NCI-H2081 treated with DMSO at 0.1 percent for 48 hours (cell line): ENCODE measurements at places on chromosomes 5 and 9.

- no peak for DNase-seq
Measured at GRCh38 chr9:113152699-113153098, 1.9 kb downstream of the SLC31A2 start.

GRCh38 chr5:177194268-177194667, 60.7 kb downstream of the NSD1 start:
- no peak for DNase-seq

GRCh38 chr9:131691969-131692611, 47.8 kb downstream of the RAPGEF1 start:
- no peak for DNase-seq

DNA sequence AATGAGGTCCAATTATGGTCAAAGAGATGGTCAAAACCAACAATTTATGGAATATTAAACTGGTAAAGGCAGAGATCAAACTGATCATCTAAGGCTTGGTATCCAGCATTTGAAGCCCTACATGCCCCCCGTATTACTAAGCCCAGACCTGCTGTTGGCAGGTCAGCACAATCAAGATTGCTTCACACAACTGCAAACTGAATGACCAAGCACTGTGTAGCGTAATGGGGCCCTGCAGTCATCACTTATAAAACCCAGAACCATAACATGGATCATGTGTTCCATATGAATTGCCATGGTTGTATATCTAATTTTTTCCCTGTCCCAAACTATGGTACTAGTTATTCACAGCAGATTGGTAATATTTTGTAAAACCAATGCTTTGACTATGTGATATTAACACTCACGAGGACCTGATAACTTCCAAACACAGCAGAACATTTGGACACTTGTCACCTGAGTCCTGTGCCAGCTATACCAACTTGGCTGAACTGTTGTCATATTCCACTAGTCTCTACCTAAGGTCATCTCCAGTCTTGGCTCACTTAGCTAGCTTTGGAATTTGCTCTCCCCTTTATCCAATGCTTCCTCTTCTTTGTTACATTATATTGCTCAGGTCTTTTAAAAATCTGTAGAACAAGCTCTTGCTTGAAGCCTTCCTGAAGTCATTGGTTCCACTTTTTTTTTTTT, 81.7 kb upstream of the HMHB1 start:
- no peak for DNase-seq

- no peak for DNase-seq
Measured at GRCh38 chr5:133806847-133807246, 161.6 kb downstream of the C5orf15 start.

- no peak for DNase-seq
Measured at GRCh38 chr5:112308608-112309007, 110.5 kb downstream of the EPB41L4A start.

DNA sequence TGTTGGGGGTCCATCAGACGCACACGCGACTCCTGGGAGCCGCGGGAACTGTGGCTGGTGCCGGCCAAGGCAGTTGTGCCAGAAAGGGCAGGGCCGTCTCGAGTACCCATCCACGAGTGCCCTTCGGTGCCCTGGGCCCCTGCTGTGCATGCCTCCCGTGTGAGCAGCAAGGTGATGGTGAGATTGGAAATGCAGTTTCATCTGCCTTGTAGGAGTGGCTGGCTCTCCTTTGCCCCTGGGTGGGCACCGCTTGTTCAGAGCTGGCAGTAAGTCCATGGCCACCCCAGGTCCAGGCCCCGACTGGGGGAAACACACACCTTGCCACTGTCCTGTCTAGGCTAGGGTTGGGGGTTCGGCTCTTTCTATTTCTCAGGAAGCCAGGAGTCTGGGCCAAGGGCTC, 5.7 kb downstream of the NKD2 start:
- no peak for DNase-seq

- no peak for DNase-seq
Measured at GRCh38 chr5:16659536-16659935, 42.7 kb upstream of the RETREG1 start.

DNA sequence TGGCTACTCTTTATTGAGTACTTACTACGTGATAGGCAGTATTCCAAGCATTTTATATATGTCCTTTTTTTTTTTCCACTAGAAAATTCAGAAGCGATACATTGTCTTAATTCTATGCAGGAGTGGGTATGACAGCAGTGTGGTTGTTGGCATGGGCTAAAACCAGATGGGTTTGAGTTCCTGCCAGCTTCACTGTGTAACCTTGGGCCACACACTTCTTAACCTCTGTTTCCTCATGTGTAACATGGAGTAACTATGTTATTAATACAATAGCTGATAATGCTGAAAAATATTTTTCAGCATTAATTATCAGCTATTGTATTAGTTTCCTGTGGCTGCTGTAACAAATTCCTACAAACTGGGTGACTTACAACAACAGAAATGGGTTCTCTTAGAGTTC, 12.0 kb downstream of the SNX18 start:
- DNase-seq = no peak

DNA sequence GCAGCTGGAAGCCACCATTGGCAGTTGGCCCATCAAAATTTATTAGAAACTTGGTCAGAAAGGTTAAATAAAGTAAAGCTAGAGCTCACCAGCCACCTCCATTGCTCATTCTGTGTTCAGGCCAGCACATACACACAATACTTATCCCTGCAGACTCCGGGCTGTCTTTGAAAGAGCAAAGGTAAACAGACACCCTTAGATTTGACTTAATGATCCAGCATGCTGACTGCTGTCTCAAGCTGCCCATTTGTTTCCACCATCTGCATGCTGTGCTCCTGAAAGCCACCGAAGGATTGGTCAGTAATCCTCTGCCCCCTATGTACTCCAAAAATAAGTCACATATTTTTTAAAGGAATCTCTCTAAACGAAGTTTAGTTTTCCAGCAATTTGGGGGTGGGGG, 1059.8 kb upstream of the DMAC1 start:
- DNase-seq = no peak

GRCh38 chr5:62142351-62142750, 163.7 kb upstream of the KIF2A start:
- no peak for DNase-seq

GRCh38 chr9:36969216-36969771, 64.8 kb downstream of the PAX5 start:
- no peak for DNase-seq

- no peak for DNase-seq
Measured at GRCh38 chr9:4397917-4398316, 92.4 kb upstream of the SLC1A1 start.

DNA sequence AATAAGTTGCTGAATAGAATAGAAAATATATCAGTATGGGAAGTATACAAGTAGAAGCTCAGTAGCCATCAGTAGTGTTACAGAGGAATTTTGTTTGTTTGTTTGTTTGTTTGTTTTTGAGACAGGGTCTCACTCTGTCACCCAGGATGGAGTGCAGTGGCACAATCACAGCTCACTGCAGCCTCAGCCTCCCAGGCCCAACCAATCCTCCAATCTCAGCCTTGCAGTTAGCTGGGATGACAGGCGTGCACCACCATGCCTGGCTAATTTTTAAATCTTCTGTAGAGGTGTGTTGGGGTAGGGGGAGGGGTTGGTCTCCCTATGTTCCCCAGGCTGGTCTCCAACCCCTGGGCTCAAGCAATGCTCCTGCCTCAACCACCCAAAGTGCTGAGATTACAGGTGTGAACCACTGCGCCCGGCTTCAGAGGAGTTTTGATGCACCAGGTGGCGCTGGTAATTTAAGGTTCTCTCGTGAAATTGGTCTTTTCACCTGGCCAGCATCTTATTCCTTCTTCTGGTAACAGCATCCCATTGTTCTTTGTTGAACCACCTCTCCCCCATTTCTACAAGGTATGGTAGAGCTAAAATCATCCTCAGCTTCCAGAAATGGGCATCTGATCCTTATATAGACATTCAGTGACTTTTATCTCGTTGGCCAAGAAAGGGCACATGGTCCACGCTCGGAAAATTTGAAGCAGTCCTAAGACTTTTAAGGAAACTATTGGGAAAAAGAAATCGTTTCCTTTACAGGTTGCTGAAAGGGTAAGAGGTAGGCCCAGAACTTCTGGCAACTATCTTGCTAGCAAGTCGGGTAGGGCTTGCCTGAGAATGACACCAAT, 157.1 kb downstream of the ARRDC3 start:
- DNase-seq = no peak

GRCh38 chr5:59503220-59503619, 390.3 kb downstream of the PDE4D start:
- no peak for DNase-seq

DNA sequence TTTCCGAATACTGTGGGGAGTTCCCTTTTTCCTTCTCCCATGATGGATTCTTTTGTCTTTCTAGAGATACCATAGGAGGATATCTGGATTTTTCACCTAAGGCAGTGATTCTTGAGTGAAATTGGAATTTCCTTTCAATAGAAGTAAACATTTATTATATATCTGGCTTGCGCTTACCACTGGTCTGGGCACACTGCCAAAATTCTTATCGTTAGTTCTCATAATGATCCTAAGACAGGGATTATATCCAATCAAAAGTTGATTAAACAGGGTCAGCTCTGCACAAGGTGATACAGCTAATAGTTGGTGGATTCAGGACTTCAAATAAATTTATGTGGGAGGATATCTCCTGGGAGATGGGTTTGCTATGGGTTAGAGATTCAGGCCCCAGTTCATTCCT, 9.6 kb downstream of the TLE4 start:
- no peak for DNase-seq

GRCh38 chr5:59132131-59132530, 549.3 kb downstream of the RAB3C start:
- no peak for DNase-seq

- no peak for DNase-seq
Measured at GRCh38 chr9:127973169-127974000, 7.4 kb downstream of the EEIG1 start.

DNA sequence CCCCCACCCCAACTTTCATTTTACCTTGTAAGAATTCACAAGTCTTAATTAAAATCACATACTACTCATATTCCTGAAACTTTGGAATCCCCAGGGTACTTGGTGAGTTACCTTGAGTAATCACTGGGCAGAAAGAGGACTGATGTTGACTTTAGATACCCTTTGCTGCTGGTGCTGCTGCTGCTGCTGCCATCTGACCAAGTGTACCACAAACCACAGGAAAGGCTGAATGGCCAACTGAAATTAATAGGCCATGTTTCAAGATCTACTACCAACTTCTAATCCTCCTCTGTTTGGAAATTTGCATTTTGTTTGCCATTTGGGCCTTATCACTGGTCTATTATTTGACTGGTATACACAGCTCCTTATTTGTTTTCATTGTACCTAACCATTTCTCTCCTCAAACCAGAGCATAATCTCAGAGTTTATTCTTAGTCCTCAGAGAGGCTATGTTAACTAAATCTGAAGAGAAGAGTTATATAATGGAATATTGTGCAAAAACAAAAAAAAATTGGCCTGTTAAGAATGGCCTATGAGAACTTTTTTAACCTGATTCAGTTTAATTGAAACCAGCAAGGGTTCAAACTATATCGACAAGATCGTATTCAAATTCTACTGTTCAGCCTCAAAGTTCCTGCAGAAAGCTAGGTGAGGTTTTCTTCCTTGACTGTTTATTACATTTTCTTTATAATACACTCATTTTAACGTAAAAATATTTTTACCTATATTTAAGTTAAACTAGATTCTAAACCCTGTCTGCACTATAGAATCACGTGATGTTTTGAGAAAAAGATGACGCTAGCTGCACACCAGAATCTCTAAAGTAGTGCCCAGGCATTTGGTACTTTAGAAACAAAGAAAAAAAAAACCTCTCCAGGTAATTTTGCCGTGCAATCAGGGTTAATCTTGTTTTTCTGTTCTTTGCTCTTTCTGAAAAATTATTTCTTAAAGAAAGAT, 13.1 kb downstream of the SELENOP start:
- DNase-seq = no peak

DNA sequence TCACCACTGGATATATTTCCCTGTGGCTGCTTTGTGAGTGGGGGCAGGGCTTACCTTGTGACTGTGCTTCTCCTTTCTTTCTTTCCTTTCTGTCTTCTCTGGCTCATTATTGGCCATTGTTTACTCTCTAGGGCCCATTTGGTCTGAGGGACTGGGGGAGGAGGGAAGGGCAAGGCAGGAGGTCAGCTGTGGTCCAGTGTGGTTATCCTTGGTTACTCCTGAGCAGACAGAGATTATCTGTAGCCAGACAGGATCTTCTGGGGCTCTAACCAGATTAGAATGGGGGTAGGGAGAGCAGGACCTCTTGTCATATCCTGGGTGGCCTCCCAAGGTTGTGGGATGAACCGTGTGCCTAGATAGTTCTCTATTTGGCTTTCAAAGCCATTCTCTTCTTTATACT, 71.2 kb downstream of the ANKRD55 start:
- DNase-seq = no peak

DNA sequence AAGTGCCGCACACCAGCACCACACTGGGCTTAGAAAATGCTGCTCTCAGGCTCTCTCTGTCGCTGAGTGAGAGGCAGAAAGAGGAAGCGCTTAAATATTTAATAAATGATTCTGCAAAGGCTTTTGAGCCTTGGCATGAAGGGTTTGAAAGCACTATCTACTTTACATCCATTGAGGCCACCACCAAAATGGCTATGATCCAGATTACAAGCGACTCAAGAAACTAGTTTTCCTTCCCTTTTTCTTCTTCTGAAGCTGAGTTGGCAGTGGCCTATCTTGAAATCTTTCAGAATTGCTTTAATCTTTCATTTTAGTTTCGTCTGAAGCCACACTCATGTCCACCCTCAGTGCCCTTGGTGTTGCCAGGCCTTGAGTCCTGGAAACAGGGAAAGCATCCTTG, 59.5 kb downstream of the EBF1 start:
- DNase-seq = no peak

GRCh38 chr5:125393221-125393815, 646.9 kb upstream of the ZNF608 start:
- DNase-seq = no peak
